ENCODE measurements at places on chromosomes 3 and 15. TPM values are rescaled to one million over a fixed set of nuclear protein-coding genes. Genes with fewer than 3 reads are reported as not detected.

- no peak overlapping the region for H3K27ac ChIP-seq
- no peak overlapping the region for H3K4me3 ChIP-seq
- H3K4me1 ChIP-seq, result peaks cover 14% of the 10 kb centered on the region
- no peaks in the 10 kb centered on the region for H3K36me3 ChIP-seq
- DNase-seq, result no peak
Observed at GRCh38 chr3:191372122-191372521, 41.8 kb upstream of the UTS2B start.

- no peak for DNase-seq
- no peaks in the 10 kb centered on the region for H3K27me3 ChIP-seq
- H3K4me3 ChIP-seq, result no peak overlapping the region
Observed at GRCh38 chr3:139280027-139280671, 63.7 kb upstream of the MRPS22 start.

GRCh38 chr3:56121716-56122115 lies 346.6 kb downstream of the ERC2 start:
- H3K27ac ChIP-seq, result peak overlapping the region; percentile 98
- H3K4me1 ChIP-seq, result peaks cover 51% of the 10 kb centered on the region
- H3K4me3 ChIP-seq, result no peak overlapping the region
- DNase-seq, result no peak
- H3K27me3 ChIP-seq, result no peaks in the 10 kb centered on the region

DNA sequence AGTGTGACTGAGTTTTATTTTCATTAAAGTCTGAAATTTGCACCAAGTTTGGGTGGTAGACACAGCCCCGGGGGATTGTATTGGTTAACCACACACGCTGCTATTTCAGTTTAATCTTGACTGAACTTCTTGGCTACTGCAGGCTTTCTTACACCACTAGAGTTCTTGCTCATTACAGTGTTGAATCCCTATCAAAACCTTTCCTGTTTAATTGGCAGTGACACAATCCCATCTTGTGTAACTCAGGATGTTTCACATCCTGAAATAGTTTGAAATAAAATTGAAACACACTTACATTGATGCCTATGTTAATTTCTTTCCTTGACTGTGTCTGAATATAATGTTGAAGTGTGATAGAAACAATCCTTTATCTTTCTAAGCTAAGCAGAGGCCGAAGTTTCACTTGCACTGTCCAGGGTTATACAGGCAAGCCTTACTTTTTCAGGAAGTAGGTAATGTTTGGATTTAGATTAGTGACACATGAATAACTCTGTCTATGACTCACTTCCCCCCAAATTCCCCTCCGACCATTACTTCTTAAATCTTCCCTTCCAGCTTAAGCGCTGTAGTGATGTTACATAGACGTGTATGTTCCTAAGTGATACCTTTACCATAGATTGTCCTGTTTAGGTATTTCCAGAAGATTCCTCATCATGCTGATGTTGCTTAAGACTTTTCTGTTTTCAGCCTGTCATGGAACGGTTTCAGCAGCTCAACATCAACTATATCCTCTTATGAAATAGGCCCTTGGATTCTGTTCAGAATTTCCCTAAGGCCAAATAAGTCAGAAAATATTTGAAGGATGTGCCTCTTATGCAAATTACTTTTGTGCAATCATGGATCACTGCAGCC lies 16.8 kb downstream of the ATG7 start:
- DNase-seq, result peak; percentile 28
- H3K4me1 ChIP-seq, result peaks cover 37% of the 10 kb centered on the region
- no peaks in the 10 kb centered on the region for H3K27me3 ChIP-seq
- peak overlapping the region; percentile 75 for H3K27ac ChIP-seq
- H3K4me3 ChIP-seq, result peak overlapping the region; percentile 9

- DNase-seq, result no peak
- no peak overlapping the region for H3K27ac ChIP-seq
- no peaks in the 10 kb centered on the region for H3K27me3 ChIP-seq
- H3K4me3 ChIP-seq, result no peak overlapping the region
- no peaks in the 10 kb centered on the region for H3K4me1 ChIP-seq
Observed at GRCh38 chr15:33551860-33552259, 241.1 kb downstream of the RYR3 start.

DNA sequence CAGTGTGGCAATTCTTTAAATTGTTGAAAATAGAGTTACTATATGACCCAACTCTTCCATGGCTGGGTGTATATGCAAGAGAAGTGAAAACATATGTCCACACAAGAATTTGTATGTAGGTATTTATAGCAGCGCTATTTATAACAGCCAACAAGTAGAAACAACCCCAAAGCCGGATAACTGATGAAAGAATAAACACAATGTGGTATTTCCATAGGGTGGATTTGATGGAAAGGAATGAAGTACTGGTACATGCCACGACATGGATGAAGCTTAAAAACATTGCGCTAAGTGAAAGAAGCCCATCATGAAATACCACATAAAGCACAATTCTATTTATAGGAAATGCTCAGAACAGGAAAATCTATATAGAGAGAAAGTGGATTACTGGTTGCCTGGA lies 554.5 kb downstream of the AGBL1 start:
- no peaks in the 10 kb centered on the region for H3K27me3 ChIP-seq
- no peak overlapping the region for H3K27ac ChIP-seq
- DNase-seq, result no peak
- H3K4me1 ChIP-seq, result no peaks in the 10 kb centered on the region

GRCh38 chr3:195096053-195096452 lies 174.9 kb downstream of the XXYLT1 start:
- no peaks in the 10 kb centered on the region for H3K27me3 ChIP-seq
- H3K36me3 ChIP-seq, result no peaks in the 10 kb centered on the region
- H3K4me1 ChIP-seq, result peaks cover 13% of the 10 kb centered on the region
- H3K27ac ChIP-seq, result no peak overlapping the region
- no peak for DNase-seq
- H3K4me3 ChIP-seq, result no peak overlapping the region

DNA sequence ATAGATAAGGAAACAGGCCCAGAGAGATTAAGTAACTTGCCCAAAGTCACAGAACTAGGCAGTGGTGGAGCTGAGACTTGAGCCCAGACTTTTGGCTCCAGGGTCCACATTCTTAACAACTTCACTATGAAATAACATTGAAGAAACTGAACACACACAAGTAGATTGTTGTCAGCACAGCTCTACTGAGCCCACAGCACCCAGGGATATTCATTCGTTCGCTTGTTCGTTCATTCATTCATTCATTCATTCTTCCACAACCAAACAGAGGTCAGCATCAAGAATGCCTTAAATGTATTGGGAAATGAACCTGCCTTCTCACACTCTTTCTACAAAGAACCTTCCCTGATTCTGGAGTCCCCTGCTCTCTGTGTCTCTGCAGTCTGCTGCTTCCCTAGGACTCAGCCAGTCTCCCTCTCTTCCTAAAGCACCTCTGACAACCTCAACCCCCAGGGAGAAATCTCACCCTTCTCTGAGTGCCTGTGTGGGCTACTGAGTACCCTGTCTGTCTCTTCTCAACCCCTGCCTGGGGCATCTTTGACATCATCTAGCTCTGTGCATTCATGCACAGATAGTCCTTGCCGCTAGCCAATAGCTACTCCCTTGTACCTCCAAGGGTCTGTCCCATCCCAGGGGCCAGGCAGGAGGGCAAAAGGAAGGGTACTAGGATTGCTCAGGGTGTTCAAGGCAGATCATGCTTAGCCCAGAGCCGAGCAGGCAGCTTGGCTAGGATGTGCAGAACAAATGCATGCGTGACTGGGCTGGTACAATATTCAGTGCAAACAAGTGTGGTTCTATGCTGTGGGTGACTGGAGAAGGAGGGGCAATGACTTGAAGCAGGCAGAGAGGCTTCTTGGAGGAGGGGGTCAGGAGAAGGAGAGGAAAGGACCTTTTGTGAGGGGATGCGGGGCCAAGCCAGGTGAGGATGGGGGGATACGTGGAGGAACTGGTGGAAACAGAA lies 3.4 kb downstream of the LINGO1 start:
- H3K36me3 ChIP-seq, result no peaks in the 10 kb centered on the region
- no peak overlapping the region for H3K27ac ChIP-seq
- no peak overlapping the region for H3K4me3 ChIP-seq
- peaks cover 12% of the 10 kb centered on the region for H3K27me3 ChIP-seq

DNA sequence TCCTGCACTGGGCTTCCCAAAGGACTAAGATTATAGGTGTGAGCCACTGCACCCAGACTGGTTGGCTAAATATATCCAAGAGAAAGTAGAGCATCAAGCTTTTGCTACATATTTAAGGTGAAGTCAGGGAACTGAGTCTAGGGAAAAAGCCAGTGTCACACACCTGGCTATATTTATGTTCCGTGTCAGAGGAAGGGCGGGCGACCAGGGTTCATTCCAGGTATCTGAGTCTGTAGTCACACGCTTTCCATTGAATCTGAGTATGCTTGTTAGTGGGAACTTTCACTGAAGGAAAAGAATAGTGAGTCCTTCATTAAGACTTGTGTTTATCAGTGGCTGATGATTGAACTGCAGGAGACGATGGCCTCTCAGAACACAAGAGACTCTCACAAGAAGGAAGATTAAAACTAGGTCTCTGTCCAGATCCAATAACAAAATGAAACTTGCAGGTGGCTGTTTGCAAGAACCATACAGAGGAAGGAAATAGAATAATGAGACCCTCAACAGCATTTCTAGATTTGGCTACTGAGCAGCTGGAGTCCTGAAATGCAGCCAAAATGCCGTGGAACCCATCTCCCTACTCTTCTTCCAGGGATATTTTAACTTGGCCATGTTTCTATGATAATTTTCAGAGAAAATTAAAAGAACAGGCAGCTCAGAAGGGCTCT lies 276.3 kb downstream of the THSD4 start:
- DNase-seq, result no peak
- peaks cover 14% of the 10 kb centered on the region for H3K4me1 ChIP-seq
- H3K36me3 ChIP-seq, result no peaks in the 10 kb centered on the region
- no peak overlapping the region for H3K27ac ChIP-seq
- H3K4me3 ChIP-seq, result no peak overlapping the region
- H3K27me3 ChIP-seq, result no peaks in the 10 kb centered on the region

DNA sequence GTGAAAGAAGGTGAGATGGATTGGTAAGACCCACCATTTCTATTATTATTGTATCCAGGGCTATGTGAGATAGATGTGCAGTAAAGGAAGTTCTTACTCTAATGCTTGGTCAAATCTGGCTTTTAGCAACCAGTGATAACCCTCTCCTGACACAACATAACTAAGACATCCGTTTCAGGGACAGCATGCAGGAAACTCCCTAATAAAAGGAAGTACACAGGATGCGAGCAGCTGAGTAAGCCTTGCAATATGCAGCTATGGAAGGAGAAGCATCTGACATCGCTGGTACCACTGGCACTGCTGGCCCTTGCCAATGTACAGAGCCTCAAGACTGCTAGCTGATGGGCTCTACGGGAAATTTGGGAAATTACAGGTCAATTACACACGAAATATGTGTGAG lies 662.3 kb downstream of the NR2F2 start:
- H3K36me3 ChIP-seq, result no peaks in the 10 kb centered on the region
- no peaks in the 10 kb centered on the region for H3K4me1 ChIP-seq

GRCh38 chr3:136350557-136350956 lies 100.4 kb downstream of the PCCB start:
- no peak overlapping the region for H3K27ac ChIP-seq
- H3K4me1 ChIP-seq, result no peaks in the 10 kb centered on the region
- no peaks in the 10 kb centered on the region for H3K27me3 ChIP-seq
- H3K36me3 ChIP-seq, result peaks cover 15% of the 10 kb centered on the region
- no peak for DNase-seq
- no peak overlapping the region for H3K4me3 ChIP-seq

DNA sequence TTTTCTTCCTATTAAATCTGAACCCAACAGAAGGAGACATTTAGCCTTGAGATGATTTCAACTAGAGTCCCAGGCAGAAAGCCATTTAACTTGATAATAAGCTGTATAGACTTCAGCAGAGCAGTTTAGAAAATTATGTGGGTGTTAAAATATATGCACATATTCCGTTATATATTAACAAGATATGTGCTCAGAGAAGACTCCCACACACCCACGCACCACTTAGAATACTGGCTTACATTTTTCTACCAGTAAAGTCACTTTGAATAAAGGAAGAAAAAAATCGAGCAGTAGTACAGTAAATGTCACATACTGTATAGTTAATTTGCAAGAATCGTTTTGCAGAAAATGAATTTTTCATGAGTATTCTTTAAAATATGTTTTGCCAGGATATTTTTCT lies 599.3 kb downstream of the FGF12 start:
- H3K27ac ChIP-seq, result no peak overlapping the region
- H3K4me3 ChIP-seq, result no peak overlapping the region

DNA sequence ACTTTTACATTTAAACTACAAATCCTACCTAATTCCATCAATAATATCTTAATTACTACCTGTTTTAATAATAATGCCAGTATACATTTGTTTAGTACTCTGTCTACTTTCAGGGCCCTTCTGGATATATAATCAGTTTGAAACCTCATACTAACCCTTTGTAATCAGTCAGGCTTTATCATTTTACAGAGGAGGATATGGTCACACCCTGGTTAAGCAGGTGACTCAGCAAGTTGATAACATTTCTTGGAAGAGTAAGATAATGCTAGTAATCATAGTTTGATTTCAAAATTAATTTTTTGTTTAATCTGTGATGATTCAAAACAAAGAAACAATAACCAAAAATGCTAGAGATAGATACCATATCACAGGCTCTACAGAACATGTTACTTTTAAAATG lies 208.2 kb upstream of the MANF start:
- H3K27me3 ChIP-seq, result no peaks in the 10 kb centered on the region
- H3K36me3 ChIP-seq, result no peaks in the 10 kb centered on the region
- H3K4me3 ChIP-seq, result no peak overlapping the region
- DNase-seq, result no peak

- H3K4me1 ChIP-seq, result no peaks in the 10 kb centered on the region
- peak; percentile 60 for DNase-seq
- no peak overlapping the region for H3K4me3 ChIP-seq
- H3K27ac ChIP-seq, result no peak overlapping the region
Observed at GRCh38 chr3:174430986-174431385, 428.1 kb upstream of the NAALADL2 start.

GRCh38 chr15:36943508-36944361 lies 156.6 kb downstream of the MEIS2 start:
- H3K4me1 ChIP-seq, result no peaks in the 10 kb centered on the region
- H3K27ac ChIP-seq, result no peak overlapping the region
- no peak overlapping the region for H3K4me3 ChIP-seq
- H3K36me3 ChIP-seq, result no peaks in the 10 kb centered on the region
- no peak for DNase-seq

- no peaks in the 10 kb centered on the region for H3K36me3 ChIP-seq
- peaks cover 37% of the 10 kb centered on the region for H3K4me1 ChIP-seq
- H3K4me3 ChIP-seq, result no peak overlapping the region
Observed at GRCh38 chr3:139427283-139428060, 38.0 kb upstream of the COPB2 start.

DNA sequence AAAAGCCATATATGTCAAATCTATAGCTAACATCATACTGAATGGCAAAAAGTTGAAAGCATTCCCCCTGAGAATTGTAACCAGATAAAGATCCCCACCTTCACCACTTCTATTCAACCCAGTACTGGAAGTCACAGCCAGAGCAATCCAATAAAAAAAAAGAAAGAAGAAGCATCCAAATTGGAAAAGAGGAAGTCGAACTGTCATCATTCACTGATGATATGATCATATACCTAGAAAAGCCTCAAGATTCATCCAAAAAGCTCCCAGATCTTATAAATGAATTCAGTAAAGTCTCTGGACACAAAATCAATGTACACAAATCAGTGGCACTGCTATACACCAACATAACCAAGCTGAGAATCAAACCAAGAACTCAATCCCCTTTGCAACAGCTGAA lies 97.4 kb downstream of the CBLB start:
- H3K27me3 ChIP-seq, result no peaks in the 10 kb centered on the region
- no peak for DNase-seq
- H3K27ac ChIP-seq, result no peak overlapping the region
- H3K36me3 ChIP-seq, result no peaks in the 10 kb centered on the region

TTC23 gene
- 43.1 TPM for total RNA-seq

CDHR4 gene
- total RNA-seq, result not detected

EAF2 gene
- total RNA-seq, result 10.5 TPM

UTS2B gene
- total RNA-seq, result not detected

SLC15A2 gene
- 0.86 TPM for total RNA-seq

IL1RAP gene
- 6.8 TPM for total RNA-seq
